ENCODE measurements at places on chromosomes 4 and X.
A peak's percentile ranks its signal among the peaks of the same experiment; 100 is the strongest.

GRCh38 chr4:42596918-42597317 lies 60.0 kb downstream of the ATP8A1 start:
- no peak for DNase-seq

GRCh38 chrX:40240844-40241243 lies 143.1 kb upstream of the BCOR start:
- no peak for DNase-seq

DNA sequence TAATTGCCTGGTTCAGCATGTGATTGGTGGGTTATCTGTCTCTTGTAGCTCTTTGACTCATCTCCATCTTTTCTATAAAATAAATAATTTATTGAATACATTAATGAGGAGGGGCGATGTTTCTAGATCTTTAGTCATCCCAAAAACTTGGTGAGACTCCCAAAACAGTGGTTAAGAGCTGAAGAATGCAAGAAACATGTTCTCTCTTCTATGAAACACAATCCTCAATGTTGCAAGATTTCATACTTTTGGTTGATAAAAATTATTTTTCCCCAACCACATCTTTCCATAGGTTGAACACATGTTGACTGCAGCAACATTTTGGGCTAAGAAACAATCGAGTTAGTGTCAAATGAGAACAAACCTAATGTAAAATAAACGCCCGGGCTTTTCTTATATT lies 1.2 kb upstream of the TMEM47 start:
- no peak for DNase-seq

- DNase-seq, result no peak
These were observed 205.5 kb downstream of the MID1 start for GRCh38 chrX:10414862-10415261.

DNA sequence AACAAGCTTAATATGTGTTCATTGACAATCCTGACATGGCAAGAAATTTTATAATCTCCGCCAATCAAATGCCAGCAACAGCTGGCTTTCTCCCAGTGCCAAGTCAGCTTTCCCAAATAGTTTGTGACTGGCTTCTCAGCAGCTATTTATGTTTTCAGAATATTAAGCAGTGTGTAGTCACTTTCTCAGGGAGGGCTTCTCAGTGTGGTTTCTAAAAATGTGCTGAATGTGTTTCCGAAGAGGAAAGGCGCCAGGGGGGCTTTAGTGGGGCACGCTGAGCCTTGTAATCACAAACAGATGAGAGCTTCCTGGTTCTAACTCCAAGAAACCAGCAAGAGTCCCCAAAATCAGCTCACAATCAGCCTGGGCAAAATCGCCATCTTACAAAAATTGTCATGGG lies 258.7 kb upstream of the CPEB2 start:
- DNase-seq, result no peak

DNA sequence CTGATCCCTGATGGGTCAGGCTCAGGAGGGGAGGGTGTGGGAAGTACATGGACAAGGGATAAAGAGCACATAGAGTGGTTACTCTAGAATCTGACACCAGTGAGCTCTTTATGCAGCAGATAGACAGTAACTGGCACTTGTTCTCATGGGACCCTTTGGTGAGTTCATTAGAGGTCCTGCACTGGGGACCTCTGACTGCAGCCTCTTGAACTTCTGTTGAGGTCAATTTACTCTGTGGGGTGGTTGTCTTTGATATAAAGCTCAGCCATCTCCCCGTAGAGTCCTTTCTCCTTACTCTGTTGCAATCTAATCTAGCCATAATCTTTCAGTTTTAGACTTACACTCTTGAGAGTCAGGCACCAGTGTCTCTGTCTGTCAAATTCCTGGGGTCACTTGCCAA lies 222.4 kb downstream of the GPAT3 start:
- no peak for DNase-seq

DNA sequence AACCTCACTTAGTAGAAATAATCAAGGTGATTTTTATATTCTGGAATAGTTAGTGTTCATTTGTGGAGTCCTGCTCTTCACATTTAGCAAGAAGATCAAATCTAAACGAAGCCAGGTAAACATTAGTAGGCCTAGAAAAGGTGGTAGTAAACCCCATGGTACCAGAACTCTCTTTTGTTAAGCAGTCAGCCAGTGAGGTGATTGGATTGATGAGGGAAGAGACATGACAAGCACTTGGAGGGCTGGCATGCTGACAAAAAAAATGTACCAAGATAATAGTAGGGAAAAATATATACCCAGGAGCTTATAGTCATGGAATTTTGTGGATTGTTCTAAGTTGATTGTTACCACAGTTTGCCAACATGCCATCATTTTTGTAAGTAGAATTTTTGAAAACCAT lies 163.8 kb downstream of the BANK1 start:
- no peak for DNase-seq

GRCh38 chr4:7105276-7105675 lies 37.4 kb upstream of the GRPEL1 start:
- no peak for DNase-seq

GRCh38 chr4:3293401-3294391 lies 875 bp downstream of the RGS12 start:
- DNase-seq, result peak; percentile 61

Data from activated T-cell treated with anti-CD3 and anti-CD28 coated beads, Interleukin-2, amount 50 U/mL, for 24 hours (primary cell).